Ovary (tissue), 10 donors: ENCODE measurements at places on chromosomes 16 and 17. TPM values are rescaled to one million over a fixed set of nuclear protein-coding genes. Genes with fewer than 3 reads are reported as not detected.

Gene MT1E
- 867 TPM for total RNA-seq

Gene SPN
- 0.86 TPM for total RNA-seq

Gene LGALS3BP
- total RNA-seq: 584 TPM

Gene CDRT15L2
- not detected for total RNA-seq

Gene SGCA
- 3.4 TPM for total RNA-seq

Gene CD300A
- 1.4 TPM for total RNA-seq

Gene STAC2
- total RNA-seq: 0.43 TPM

Gene CTRB2
- total RNA-seq: 28.7 TPM

Gene TBC1D3E
- not detected for total RNA-seq
